ENCODE measurements at places on chromosomes 5 and 9. TPM values are rescaled to one million over a fixed set of nuclear protein-coding genes. Genes with fewer than 3 reads are reported as not detected.

The DPYSL3 gene
- total RNA-seq: not detected

DNA sequence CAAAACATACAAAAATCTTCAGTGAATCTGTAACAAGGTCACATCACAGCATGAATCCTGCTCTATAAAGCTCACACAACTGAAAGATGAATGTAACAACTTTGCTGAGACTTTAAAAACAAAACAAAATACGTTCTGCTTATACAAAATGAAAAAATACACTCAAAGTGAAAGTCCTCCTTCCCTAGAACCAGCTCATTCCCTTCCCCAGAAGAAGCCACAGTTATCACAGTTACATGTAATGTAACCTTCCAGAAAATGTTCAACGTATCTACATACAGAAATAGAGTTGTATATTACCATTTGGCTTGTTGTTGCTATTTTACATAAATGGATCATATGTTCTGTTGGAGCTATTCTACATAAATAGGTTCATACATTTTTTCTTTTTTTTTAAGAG lies 2.6 kb downstream of the AUH start:
- DNase-seq: no peak

DNA sequence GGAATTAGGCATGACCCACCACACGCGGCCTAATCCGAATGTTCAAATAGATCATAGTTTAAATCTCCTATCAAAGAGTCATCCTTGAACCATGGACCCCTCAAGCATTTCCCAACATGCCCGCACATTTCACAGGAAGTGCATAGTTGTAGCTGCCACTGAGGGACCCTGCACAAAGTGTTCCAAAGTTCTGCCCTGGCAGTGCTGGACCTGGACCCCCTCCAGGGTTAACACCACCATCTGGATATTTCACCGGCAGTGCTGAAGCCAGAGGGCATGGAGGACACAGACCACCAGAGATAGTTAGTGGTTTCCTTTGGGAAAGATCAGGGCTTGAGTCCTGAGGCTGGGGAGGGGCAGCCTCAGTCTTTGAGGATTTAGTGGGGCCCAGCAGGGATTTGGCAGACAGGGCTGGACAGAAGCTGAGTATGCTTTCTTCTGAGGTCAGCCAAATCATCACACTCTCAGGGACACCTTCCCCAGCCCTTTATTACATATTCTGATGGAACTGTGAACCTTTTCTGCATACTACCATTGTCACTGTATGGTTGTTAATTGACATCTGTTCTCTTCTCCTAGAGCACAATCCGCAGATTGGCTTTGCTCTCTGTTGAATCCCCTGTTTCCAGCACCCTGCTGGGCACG lies 143.6 kb upstream of the EFNA5 start:
- DNase-seq: no peak

GRCh38 chr5:463952-464351 lies 21.0 kb downstream of the EXOC3 start:
- no peak for DNase-seq
